ENCODE measurements at places on chromosomes 11 and 22.

DNA sequence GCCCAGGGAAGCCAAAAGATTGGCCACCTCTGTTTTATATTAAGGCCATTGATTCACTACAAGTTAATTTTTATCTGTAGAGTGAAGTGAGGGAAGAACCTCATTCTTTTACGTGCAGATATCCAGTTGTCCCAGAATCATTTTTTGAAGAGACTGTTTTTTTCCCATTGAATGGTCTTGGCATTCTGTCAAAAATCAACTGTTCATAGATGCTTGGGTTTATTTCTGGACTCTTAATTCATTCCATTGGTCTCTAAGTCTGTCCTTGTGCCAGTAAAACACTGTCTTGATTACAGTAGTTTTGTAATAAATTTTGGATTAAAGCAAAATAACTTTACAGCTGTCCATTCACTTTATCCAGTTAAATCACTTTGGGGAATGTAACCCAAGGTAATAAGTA, 26.8 kb downstream of the WBP2NL start:
- no peak for DNase-seq

DNA sequence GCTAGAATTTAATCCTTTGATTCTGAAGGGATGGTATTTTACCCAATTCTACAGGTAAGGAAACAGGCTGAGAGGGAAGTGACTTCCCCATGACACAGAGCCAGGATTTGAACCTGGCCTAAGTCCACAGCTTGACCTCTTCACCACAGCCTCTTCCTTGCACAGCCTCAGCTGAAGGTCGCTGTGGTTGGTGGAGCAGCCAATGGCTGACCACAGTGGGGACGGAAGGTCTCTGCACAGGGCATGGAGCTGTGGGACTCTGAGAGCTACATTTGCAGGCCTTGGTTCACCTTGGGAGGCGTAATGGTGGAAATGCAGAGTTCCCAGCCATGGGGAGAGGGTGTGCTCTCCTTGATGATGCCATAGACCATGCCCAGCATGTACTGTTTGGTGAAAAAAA, 295.0 kb downstream of the DDX10 start:
- no peak for DNase-seq

GRCh38 chr11:2885017-2885677, 428 bp downstream of the CDKN1C start:
- DNase-seq: no peak

DNA sequence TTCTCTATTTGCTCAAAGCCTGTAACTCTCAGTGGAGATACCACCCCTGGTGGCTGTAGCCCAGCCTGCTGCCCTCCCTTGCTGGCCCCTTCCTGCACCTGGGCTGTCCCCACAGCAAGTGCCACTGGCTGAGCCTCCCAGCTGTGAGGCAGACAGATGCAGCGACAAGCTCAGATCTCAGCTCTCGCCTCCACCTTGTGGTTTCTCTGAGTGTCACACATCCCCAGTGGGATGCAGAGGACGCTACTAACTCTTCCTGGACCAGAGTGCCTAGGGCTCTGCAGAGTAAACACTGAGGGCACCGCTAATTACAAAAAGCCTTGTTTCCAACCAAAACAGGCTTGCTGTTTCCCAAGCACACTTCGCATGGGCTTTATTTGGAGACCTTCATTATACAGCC, 8.9 kb downstream of the YPEL1 start:
- no peak for DNase-seq

DNA sequence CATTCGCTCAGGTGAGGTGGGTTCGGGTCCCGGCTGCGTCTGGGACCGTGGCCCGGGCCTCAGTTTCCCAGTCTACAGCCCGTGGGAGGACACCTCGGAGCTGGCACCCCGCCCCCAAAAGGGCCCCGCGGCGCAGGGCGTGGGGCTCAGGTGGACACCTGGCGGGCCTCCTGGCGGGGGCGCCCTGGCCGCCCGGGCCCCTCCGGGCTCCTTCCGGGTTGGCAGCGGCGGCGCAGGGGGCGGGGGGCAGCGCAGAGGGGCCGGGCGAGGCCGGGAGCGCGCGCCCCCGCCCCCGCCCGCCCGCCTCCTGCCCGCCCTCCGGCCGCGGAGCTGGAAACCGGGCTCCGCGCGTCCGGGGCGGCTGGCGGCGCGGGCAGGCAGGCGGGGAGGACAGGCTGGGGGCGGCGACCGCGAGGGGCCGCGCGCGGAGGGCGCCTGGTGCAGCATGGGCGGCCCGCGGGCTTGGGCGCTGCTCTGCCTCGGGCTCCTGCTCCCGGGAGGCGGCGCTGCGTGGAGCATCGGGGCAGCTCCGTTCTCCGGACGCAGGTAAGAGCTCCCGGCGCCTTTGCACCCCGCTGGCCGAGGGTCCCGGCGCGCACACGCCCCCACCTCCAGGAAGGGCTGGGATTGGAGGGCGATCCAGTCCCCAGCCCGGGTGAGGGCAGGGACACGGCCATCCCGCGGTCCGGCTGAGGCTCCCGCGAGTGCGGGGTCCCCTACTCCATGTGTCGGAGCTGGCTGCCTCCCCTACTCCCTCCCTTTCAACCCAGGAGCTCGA, at the start of gene EMID1:
Gene EMID1, plus strand, starts transcription at position 303 of the 778 bp plus-strand sequence. Its CDS starts 143 bp downstream, at position 446.
- no peak for DNase-seq

GRCh38 chr22:24108073-24108472, 73.2 kb upstream of the SUSD2 start:
- DNase-seq: no peak

GRCh38 chr11:12473381-12473780, 96.0 kb downstream of the PARVA start:
- no peak for DNase-seq

DNA sequence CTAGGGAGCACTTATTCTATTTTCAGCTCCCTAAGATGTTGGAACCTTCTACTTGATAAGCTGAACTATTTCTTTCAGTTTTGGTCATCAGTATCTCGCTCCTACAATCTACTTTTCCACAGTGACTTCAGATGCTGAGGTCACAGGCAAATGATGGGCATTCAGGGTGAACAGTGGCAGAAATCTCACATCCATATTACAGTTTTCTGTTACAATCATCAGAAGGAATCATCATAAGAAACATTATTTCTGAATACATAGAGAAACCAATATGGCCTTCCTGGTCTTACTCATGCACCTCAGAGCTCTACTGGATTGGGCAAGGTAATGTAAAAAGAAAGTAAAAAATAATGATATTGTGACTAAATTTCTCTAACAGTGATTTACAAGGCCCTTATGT, 39.4 kb upstream of the DDI1 start:
- no peak for DNase-seq
